ENCODE measurements at places on chromosomes 4 and X. TPM values are rescaled to one million over a fixed set of nuclear protein-coding genes. Genes with fewer than 3 reads are reported as not detected.
A peak's percentile ranks its signal among the peaks of the same experiment; 100 is the strongest.

DNA sequence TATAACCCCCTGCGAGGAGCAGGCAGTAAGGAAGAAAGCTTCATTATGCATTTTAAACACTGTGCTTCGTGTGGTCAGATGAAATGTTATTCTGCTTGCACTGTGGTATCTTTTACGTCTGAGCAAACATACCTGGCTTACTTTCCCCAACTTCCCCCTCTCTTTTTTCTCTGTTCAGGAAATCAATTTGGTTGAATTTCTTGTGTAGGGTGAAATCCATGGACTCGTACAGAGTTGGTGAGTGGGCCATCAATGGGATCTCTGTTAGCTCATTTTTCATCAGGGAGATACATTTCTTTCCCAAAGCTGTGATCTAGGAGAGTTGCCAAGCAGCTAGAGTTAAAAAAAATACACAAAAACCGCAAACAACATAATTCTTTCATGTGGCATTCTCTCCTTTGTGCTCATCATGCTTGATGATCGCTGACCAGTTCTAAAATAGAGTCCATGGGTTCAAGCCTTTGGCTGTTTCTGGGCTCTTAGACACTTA lies 98.5 kb downstream of the FRAS1 start:
- no peak for DNase-seq

- no peak for DNase-seq
These were observed 35.8 kb downstream of the FGFBP1 start for GRCh38 chr4:15902746-15903145.

GRCh38 chr4:41660352-41660751 lies 88.2 kb downstream of the PHOX2B start:
- DNase-seq: no peak

DNA sequence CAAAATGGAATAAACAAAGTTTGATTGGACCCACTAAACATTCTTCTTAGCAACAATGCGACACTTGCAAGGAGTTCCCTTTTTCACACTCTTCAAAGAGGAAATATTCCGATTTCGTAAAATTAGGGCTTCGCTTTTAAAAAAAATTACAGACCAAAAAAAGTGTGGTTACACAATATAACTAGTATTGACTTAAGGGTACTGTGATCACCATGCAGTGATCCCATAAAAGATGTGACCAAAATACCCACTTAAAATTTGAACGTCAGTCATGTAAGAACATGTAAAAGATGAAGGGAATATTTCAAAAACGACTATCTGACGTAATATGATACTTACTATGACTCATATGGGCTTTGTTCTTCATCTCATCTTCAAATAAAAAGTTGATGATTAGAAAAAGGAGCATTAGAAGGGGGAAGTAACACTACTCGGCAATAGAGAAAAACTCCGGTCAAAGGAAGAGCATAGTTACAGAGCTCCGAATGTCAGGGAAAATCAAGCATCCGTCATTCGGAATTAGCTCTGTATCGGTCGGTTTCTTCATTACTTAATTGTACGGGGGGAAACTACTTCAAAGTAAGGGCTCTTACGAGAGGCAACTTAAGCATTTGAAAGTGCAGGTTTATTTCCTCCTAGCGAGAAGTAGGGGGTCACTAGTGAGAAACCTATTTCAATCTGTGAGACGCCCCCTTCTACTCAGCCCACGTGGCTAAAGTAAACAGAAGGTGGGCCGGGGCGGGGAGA lies 1.3 kb upstream of the TET2 start:
- no peak for DNase-seq

- DNase-seq: no peak
These were observed 875.5 kb downstream of the C4orf33 start for GRCh38 chr4:129971419-129971818.

GRCh38 chrX:56600141-56600540 lies 36.7 kb downstream of the UBQLN2 start:
- no peak for DNase-seq

DNA sequence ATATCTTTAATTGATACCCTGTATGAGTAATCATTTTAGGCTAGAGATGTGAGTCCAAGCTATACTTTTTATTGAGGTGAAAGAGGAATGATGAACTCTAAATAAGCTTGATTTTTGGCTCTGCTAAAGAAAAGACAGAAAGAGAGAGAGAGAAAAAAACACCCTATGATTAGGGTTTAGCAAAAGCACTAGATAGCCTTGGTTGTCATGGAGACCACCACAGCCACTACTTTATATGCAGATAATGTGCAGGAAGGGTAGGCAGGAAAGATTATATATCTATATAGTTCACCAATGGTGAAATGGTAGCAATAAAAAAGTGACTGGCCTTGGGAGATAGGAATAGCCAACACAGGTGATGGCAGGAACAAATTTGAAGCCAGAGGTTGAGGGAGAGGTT lies 69.9 kb upstream of the CAMK2D start:
- DNase-seq: no peak

DNA sequence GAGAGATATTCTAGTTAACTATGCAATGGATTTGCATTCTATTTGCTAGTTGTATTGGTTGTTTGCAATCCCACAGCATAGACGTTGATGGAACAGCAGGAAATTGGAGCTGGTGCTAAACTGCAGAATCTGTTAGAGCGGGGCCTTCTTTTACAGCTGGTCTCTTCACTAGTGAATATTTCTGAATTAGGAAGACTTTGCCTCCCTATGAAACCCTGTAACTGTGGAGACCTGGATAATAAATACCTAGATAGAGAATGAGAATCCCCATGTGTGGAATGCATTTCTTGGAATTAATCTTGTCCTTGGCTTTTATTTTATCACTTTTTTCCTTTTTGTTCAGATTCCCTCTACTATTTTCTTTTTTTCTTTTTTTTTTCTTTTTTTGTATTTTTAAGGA lies 109.7 kb downstream of the SHROOM3 start:
- no peak for DNase-seq

- no peak for DNase-seq
These were observed 7.5 kb downstream of the P2RY4 start for GRCh38 chrX:70252491-70252890.

DNA sequence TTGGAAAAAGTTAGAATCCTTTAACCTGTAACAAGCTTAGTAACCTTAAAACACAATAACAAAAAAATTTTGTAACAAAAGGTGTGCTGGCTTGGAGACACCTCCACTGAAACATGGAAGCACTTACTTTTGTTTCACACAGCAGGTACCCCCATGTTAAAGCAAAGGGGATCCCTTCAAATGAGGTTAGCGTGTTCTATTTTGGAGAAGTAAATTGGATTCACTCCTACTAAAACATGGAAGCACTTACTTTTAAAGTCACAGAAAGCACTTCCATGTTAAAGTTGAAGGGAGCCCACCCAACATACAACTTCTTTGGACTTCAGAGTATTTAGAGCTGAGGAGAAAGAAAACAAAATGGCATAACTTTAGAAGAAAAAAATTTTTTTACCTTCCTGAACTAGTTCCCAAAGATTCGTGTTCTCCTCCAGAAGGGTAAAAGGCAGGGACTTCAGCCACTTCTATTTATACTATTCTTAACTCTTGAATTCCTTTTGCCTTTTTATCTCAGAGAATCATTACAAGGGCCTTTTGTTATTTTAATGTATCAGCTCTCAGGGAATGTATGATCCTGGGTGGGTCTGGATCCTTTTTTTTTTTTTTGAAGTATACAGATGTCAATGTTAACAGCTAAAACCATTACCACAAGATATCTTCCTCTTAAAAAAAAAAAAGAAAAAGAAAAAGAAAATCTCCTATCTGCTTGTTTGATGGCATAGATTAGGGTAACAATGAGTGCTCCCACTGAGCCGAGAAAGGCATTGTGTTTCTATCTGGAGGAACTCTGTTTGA lies 11.5 kb downstream of the LARP7 start:
- DNase-seq: no peak

GRCh38 chr4:6282314-6282771 lies 12.7 kb downstream of the WFS1 start:
- no peak for DNase-seq

DNA sequence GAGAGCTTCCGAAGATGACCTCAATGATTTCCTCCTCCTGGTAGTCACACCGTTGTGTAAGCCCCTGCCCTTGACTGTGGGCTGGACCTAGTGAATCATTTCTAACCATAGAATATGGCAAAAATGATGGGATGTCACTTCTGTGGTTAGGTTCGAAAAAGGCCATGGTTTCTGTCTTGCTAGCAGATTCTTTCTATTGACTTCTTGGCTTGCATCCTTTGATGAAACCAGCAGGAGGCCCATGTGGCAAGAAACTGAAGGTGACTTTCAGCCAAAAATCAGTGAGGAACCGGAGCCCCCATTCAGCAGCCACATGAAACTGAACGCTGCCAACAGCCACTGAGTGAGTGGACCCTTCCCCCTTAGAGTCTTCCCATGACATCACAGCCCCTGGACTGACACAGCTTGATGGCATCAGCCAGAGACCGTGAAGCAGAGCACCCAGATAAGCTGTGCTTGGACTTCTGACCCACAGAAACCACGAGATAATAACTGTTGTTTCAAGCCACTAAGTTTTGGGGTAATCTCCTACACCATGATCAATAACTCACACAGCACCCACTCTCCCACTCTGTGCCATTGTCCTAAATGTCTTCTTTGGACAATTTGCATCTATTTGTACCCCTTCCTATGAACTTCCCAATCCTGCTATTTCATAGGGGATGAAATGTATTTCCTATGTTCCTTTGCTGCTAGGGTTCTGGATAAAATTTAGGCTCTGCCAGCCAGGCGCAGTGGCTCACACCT lies 148.0 kb upstream of the STX18 start:
- DNase-seq: no peak

GRCh38 chrX:22389556-22390179 lies 117.0 kb downstream of the CBLL2 start:
- DNase-seq: no peak

- DNase-seq: peak; percentile 3
These were observed 986.0 kb downstream of the CCSER1 start for GRCh38 chr4:91113130-91113706.

- peak; percentile 38 for DNase-seq
These were observed 21.2 kb upstream of the SLC25A31 start for GRCh38 chr4:127708985-127709384.

- no peak for DNase-seq
These were observed 286.0 kb upstream of the RASGEF1B start for GRCh38 chr4:81757691-81758090.

GRCh38 chr4:24914460-24914859 lies 1.6 kb upstream of the CCDC149 start:
- DNase-seq: no peak

DNA sequence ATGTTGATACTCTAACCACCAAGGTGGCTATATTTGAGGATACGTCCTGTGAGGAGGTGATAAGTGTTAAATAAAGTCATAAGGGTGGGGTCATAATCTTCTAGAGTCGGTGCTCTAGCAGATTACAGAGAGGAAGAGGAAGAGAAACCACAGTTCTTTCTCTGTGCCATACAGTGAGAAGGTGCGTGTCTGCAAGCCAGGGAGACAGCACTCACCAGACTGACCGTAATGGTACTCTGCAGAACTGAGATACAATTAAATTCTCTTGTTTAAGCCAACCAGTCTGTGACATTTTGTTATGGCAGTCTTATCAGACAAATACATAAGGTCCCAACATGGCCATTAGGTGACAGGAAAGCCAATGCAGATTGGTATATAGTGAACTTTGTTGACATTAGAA lies 480.9 kb upstream of the IGFBP7 start:
- DNase-seq: no peak

DNA sequence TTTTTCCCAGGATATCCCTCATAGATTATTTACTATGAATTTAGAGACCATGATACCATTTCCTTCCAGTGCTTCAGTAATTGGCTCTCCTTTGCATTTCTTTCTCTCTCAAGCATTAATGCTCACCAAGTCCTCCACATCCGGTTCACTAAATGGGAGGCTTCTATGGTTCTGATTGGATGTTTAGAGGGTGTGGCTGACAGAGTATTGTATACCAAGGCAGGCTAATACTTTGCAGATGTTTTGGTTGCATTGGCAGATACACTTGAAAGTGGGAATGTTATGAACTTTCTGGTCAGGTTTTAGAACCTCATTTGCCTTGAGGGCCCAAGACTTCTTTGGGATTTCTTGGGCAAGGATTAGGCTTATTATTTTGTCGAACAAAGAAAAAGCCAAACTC lies 24.2 kb downstream of the CBLL2 start:
- no peak for DNase-seq

DNA sequence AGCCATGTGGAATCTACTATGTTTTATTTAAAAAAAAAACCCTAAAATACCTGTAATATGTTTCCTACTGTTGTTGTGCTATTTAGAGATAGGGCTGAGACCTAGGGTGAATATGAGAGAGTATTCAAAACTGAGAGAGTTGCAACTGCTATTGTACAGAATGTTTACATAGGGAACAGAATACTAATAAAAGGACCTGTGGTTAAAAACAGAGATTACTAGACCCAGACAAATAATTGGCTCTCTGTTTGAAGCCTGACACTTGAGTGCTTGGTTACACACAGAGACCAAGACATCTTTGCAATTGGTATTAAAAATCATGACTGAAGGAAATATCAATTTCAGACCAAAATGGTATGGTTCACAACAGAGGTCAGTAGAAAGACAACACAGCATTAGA lies 278.9 kb upstream of the GIMD1 start:
- no peak for DNase-seq

DNA sequence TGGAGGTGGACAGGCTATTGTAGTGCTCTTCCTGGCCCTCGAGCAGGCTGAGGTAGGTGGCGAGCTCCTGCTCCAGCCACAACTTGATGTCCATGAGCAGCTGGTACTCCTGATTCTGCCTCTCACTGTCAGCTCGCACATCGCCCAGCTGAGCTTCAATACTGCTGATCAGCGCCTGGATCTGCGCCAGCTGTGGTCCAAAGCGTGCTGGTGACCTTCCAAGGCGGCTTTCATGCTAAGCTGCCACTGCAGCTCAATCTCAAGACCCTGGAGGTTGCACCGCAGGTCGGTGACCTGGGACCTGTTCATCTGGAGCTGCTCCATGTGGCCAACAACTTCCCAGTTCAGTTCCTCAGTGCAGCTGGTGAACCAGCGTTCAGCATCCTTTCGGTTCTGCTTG lies 31.2 kb downstream of the LRIT3 start:
- DNase-seq: no peak

DNA sequence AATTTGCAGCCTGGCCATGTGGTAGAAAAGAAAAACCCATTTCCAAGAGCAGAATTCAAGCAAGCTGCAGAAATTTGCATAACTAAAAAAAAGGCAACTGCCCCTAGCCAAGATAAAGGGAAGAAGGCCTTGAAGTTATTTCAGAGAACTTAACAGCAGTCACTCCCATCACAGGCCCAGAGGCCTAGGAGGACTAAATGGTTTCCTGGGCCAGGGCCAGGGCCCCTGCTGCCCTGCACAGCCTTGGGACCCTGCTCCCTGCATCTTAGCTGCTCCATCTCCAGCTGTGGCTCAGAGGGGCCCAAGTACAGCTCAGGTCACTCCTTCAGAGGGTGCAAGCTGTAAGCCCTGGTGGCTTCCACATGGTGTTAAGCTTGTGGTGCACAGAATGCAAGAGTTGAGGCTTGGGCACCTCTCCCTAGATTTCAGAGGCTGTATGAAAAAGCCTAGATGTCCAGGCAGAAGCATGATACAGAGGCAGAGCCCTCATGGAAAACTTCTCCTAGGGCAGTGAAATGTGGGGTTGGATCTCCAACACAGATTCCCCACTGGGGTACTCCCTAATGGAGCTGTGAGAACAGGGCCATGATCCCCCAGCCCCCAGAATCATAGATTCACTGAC lies 6.7 kb upstream of the MID2 start:
- no peak for DNase-seq

CD99 gene
- polyA plus RNA-seq: 172 TPM

NEUROG2 gene
- polyA plus RNA-seq: not detected

IQCM gene
- not detected for polyA plus RNA-seq

VEGFC gene
- 11.2 TPM for polyA plus RNA-seq

NDP gene
- not detected for polyA plus RNA-seq

S100G gene
- not detected for polyA plus RNA-seq

ZAR1 gene
- polyA plus RNA-seq: not detected

SLC34A2 gene
- polyA plus RNA-seq: not detected

PAK3 gene
- polyA plus RNA-seq: 0.06 TPM
